ENCODE measurements at places on chromosomes 11 and 22.

DNA sequence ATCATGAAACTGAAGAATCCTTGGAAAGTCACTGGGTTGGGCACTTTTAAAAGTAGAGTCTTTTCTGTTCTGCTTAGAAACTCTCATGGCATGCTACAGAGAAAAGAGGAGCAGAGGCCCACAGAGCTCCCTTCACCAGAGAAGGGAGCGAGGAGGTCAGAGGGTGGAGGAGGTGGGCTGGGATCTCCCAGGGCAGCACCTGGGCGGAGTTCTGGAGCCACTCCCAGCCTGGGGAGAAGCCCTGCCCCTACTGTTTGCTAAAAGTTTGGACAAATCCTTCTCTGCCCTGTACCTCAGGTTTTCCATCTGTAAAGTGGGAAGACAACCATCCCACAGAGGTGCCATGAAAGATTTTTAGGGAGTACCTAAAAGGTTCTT lies 299.1 kb downstream of the KIRREL3 start:
- no peak for DNase-seq

- DNase-seq, result no peak
Observed at GRCh38 chr11:18012122-18012905, 533 bp downstream of the SERGEF start.

DNA sequence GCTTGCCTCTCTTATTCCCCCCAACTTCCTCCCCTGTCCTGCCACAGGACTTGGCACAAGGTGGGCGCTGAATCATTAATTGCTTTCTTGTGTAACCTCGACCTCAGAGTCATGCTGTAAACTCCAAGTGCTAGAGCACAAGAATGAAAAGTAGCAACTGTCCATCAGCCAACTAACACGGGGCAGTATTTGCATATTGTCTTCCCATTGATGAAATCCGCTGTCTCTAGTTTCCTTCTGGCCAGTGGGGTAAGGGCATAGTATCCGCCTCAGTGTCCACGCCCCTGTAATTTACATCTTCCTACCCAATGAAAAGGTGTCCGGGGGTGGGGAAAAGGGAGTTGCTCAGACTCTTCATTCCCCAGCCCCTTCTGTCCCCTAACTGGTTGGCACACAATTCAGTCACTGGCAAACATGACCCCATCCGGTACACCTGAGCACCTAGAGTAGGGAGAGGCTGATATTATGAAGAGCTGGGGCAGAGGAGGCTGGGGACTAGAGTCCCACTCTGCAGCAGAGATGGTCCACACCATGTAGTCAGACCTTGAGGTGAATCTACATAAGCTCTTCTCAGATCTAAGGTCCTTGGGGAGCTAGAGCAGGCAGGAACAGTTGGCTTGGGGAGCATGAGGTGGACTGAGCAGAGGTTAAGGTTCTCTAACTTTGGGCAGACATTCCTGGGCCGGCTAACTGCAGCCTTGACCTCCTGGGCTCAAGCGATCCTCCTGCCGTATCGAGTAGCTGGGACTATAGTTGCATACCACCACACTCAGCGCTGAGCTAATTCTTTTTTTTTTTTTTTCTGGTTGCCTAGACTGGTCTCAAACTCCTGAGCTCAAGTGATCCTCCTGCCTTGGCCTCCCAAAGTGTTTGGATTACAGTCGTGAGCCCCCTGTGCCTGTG lies 6.8 kb upstream of the GGA1 start:
- DNase-seq, result peak; percentile 41

- no peak for DNase-seq
Observed at GRCh38 chr11:80562523-80563125, 1121.8 kb upstream of the TENM4 start.

GRCh38 chr11:95697614-95698408 lies 91.8 kb downstream of the FAM76B start:
- DNase-seq, result no peak

DNA sequence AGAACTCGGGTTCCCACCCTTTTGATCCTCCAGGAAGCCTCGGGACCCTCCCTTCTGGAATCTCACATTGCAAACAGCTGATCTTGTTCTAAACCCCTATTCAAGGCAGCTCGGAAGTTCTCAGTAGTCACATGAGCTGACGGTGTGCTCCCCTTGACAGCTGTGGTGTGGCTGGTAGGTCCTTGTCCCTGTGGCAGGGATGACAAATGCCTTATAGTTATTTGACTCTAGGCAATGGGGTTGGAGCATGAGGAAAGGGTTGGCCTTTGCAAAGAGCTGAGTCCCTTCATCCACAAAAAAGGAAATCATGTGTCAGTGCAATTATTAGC lies 23.6 kb downstream of the EIF4G2 start:
- no peak for DNase-seq

- no peak for DNase-seq
Observed at GRCh38 chr22:49124608-49125007, 703.1 kb downstream of the BRD1 start.

GRCh38 chr11:94149431-94150017 lies 20.9 kb downstream of the PANX1 start:
- DNase-seq, result peak; percentile 72

GRCh38 chr11:2691991-2692875 lies 7.6 kb downstream of the KCNQ1OT1 start:
- DNase-seq, result no peak

- peak; percentile 60 for DNase-seq
Observed at GRCh38 chr11:79437278-79437980, 3.4 kb downstream of the TENM4 start.

- DNase-seq, result no peak
Observed at GRCh38 chr22:39430576-39431150, 26.1 kb upstream of the MGAT3 start.

DNA sequence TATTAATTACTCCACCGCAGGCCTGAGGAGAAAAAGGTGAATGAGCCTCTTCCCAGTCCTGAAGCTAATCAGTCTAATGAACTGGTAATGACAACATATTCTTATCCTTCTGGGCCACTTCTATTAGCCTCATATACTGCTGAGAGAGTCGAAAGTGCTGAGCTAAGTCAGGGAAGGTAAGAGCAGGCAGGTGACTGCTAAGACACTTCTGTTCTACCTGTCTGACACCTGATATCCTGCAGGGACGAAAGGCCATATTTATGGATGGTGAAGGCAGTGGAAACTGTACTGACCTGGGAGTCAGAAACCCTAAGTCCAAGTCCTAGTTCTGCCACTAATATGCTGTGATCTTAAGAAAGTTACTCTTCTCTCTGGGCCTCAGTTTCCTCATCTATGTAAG lies 3.5 kb downstream of the TBC1D10A start:
- DNase-seq, result no peak

DNA sequence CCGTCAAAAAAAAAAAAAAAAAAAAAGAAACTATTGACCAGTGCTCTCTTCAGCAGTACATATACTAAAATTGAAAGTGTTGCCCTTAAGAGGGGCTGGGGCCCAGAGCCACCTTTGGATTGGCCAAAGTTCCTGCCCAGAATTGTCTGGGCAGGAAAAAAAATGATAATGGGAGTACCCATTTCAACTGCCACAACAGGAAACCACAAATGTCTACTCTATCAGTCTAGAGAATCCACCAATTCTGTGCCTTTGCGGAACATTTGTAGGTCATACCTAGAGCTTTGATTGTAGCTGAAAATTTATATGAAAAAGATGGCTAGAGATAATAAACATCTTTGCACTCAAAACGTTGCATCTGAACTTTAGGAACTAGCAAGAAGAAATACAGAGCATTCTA lies 69.4 kb downstream of the FAM76B start:
- no peak for DNase-seq

DNA sequence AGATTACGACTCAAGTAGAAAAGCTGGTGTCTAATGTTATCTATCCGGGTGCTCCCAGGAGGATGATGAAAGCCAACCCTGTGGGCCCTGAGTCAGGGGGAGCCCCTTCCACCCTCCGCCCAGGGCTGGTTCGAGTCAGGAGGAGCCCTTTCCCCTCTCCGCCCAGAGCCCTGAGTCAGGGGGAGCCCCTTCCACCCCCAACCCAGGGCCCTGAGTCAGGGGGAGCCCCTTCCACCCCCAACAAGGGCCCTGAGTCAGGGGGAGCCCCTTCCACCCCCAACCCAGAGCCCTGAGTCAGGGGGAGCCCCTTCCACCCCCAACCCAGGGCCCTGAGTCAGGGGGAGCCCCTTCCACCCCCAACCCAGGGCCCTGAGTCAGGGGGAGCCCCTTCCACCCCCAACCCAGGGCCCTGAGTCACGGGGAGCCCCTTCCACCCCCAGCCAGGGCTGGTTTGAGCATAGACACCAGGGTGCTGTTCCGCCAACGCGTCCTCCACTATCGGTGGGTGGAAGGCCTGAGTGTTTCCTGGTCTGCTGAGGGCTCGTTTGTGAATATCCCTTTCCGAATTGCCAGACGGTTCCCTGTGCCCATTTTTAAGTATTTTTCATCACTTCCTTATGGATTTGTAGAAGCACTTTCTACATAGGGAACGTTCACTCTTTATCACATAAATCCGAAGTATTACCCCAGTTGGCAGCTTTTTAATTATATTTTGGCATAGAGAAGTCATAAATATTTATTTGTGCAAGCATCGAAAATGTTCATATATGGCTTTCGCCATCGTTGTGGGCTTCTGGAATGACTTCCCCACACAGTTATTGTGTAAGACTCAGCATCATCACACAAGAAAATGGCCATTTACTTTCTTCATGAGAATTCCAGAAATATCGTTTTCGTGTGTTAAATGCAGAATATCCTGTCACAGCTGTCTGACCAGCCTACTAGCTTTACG lies 380.6 kb downstream of the BRD1 start:
- DNase-seq, result no peak

DNA sequence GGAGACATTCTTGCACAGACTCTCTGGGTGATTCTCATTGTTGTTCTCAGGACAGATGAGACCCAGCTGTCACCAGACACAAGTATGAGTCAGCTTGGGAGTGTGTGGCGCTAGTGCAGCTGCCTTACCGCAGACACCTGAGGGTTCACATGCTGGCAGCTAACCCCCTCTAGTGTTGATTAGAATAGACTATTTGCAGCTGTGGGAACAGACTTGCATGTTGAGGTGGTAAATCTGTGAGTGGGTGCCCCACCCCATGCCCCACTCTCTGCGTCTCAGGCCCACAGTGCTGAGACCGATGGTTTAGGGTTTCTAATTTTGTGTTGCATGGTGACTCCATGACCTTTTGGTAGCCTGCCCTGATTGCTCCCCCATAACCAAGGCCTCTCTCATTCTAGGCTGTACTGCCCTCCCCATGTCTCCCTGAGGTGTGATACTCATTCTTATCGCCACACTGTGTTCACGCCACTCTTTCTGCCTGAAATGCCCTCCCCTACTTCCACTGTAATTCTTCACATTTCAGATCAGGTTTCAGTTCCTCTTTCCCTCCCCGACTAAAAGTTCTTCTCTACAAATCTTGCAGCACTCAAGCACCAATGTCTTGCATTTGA lies 73.7 kb upstream of the KIRREL3 start:
- DNase-seq, result peak; percentile 76

GRCh38 chr22:31334329-31334728 lies 11.8 kb downstream of the PATZ1 start:
- no peak for DNase-seq

DNA sequence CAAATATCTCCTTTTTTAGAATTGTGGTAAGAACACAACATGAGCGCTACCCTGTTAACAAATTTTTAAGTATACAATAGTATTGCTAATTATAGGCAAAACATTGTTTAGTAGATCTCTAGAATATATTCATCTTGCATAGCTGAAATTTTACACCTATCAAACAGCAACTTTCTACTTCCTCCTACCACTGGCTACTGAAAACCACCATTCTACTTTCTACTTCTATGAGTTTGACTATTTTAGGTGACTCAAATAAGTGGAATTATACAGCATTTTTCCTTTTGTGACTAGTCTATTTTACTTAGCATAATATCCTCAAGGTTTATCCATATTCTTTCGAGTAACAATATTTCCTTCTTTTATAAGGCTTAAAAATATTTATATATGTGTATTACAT lies 128.4 kb downstream of the FAM76B start:
- no peak for DNase-seq

GRCh38 chr11:73401924-73402833 lies 26.0 kb downstream of the RELT start:
- no peak for DNase-seq

- no peak for DNase-seq
Observed at GRCh38 chr22:40991298-40991697, 40.1 kb downstream of the RBX1 start.

DNA sequence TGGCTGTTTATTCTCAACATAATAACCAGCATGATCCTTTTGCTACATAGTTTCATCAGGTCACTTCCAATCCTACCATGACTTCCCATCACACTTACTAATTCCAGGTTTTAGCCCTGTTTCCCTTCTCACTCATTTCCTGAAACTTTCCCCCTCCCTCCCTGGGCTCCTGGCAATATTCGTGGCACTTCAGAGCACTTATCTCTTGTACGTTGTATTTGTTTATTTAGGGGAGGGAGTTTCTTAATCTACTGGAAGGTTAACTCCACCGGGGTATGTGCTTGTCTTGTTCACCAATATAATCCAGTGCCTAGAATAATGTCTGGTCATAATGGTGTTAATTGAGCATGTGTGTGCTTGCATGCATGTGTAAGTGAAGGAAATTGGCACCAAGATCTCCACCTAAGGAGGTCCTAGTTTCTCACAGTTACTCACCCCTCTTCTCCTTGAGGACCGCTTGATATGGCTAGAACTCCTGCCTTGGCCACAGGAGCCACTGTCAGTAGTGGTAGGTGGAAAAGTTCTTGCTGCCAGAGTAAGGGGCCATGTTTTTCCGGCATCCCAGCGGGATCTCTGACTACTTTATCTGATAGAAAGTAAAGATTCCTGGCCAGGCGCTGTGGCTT lies 11.7 kb downstream of the EIF3L start:
- no peak for DNase-seq

DNA sequence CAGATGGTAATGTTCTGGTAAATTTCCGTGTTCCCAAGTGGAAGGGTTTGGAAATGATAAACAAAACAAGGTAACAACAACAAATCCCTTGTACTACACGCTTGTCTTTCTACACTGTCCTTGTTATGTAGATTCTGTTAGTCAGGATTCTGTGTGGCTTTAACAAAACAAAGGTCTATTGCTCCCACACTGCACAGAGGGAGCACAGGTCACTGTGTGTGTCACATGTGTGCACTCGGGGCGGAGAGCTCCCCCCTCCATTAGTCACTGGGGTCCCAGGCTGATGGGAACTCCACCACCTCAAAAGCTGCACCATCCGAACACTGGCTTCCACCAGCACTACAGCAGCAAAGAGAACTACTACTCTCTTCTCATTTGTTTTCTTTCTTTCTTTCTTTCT lies 227.9 kb downstream of the NTM start:
- DNase-seq, result no peak
